Cerebellar nuclear complex (tissue), 1 donor: ENCODE measurements at places on chromosomes 1 and 21.

DNA sequence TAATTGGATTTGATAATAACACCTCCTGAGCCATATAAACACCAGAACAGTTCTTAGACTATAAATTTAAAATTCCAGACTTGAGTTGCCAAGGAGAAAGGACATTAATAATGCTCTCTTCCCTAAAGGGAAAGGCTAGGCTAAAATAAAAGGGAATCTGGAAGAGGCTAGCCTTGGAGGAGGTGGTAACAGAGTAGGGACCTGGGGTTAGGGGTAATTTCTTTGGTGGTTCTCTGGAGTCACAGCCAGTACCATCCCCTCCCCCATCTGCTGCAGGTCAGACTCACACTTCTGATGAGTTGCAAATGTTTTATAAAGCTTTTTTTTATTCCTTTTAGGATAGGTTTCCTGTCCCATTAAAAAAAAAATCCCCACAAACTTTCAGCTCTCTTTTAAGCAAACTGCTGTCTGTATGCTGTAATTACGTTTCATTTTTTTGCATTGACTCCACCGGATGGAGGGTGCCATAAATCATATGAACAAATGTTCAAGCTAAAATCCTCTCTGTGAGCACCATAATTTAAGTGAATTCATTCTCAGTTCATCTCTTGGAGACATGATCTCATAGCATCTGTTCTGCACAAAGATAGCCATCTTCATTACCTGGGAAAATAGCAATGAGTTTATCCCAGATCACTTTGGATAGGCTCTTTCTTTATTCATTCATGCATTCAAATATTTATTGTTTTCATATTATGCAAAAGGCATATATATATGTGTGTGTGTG lies 379.6 kb downstream of the TTLL7 start:
- no peak for DNase-seq

- DNase-seq: no peak
These were observed 26.9 kb downstream of the WDR26 start for GRCh38 chr1:224407571-224408293.

GRCh38 chr1:84365225-84366221 lies 32.8 kb upstream of the DNASE2B start:
- no peak for DNase-seq

DNA sequence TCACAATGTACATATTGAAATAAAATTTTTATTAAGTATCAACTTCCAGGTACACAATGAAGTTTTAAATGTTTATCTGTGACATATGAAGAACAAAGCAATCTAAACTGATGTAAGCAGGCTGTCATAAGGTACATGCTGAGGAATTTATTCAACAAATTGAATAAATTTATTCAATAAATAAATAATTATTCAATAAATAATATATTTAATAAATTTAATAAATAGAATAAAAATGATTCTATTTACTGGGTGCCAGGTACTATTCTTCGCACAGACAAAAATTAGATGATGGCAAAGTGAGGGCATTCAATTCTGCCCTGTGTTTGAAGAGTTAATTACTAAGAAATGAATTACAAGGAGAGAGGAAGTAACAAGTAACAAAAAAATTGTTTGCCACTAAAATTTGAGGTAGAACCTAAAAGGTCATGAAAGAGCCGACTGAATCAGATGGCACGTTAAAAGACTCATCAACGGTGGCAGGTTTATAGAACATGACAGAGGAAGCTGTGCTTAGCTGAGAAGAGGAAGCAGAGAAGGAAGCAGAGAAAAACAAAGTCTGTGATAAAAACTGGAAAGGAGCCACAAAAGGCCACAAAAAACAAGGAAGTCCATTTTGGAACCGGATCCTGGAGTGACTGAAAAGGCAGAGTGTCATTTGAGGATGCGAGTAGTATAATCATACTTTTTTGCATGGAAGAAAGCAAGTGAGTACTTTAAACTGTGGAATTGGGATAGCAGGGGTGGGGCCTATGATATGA lies 2.2 kb upstream of the USP24 start:
- DNase-seq: no peak

GRCh38 chr1:167714098-167714438 lies 7.7 kb upstream of the MPZL1 start:
- DNase-seq: no peak
